ENCODE measurements at places on chromosomes 11 and 22. TPM values are rescaled to one million over a fixed set of nuclear protein-coding genes. Genes with fewer than 3 reads are reported as not detected.

KDM4E gene
- not detected for total RNA-seq

SLC5A1 gene
- total RNA-seq, result not detected

RIBC2 gene
- total RNA-seq, result 2.5 TPM

AAMDC gene
- 1.8 TPM for total RNA-seq

NAT10 gene
- total RNA-seq, result 203 TPM

P2RX6 gene
- not detected for total RNA-seq

SMIM35 gene
- not detected for total RNA-seq

LARGE1 gene
- 0.73 TPM for total RNA-seq

P2RY2 gene
- not detected for total RNA-seq

CDPF1 gene
- 8.9 TPM for total RNA-seq

CATSPER1 gene
- total RNA-seq, result not detected

ACP2 gene
- 29.3 TPM for total RNA-seq

VSIG2 gene
- not detected for total RNA-seq

C11orf16 gene
- total RNA-seq, result not detected

SMCO4 gene
- total RNA-seq, result 12.0 TPM

MS4A4E gene
- not detected for total RNA-seq

BIRC2 gene
- 31.9 TPM for total RNA-seq

DMC1 gene
- total RNA-seq, result 2.4 TPM

BIK gene
- total RNA-seq, result 7.8 TPM

TSPAN32 gene
- 4.3 TPM for total RNA-seq

CPT1B gene
- 38.3 TPM for total RNA-seq

PRDX5 gene
- total RNA-seq, result 78.3 TPM

SOX10 gene
- total RNA-seq, result not detected

OR5P2 gene
- not detected for total RNA-seq

RAB3IL1 gene
- total RNA-seq, result 1.4 TPM

SLC5A4 gene
- not detected for total RNA-seq

PHLDA2 gene
- total RNA-seq, result 8.6 TPM

JAM3 gene
- 12.8 TPM for total RNA-seq

FXYD6 gene
- not detected for total RNA-seq

BTBD18 gene
- not detected for total RNA-seq

MICAL2 gene
- total RNA-seq, result 118 TPM

IRAG1 gene
- total RNA-seq, result 0.08 TPM

DSCAML1 gene
- total RNA-seq, result not detected

ADORA2A gene
- total RNA-seq, result 44.6 TPM

PHOX2A gene
- not detected for total RNA-seq

TTLL1 gene
- 1.5 TPM for total RNA-seq

FAU gene
- 1,831 TPM for total RNA-seq

C22orf23 gene
- not detected for total RNA-seq

ANO1 gene
- total RNA-seq, result 0.20 TPM

GSTP1 gene
- 446 TPM for total RNA-seq

ACR gene
- total RNA-seq, result not detected

KCNK7 gene
- total RNA-seq, result 2.1 TPM

SCGB1A1 gene
- 1.1 TPM for total RNA-seq

OR5A1 gene
- not detected for total RNA-seq

RTN3 gene
- 26.7 TPM for total RNA-seq

DNAJB7 gene
- total RNA-seq, result not detected

MOGAT2 gene
- not detected for total RNA-seq

CD3E gene
- 436 TPM for total RNA-seq

APOL2 gene
- 106 TPM for total RNA-seq

TYR gene
- not detected for total RNA-seq

PGA5 gene
- not detected for total RNA-seq
